NK-92 treated with Interleukin-12 subunit alpha and Interleukin-12 subunit beta, amount 100 ng/mL, for 24 hours (cell line): ENCODE measurements at places on chromosomes 1 and 21.

- DNase-seq, result no peak
These were observed 8.0 kb downstream of the BATF3 start for GRCh38 chr1:212691561-212692071.

GRCh38 chr21:39713905-39714304 is 31.1 kb upstream of the IGSF5 start:
- DNase-seq, result no peak

DNA sequence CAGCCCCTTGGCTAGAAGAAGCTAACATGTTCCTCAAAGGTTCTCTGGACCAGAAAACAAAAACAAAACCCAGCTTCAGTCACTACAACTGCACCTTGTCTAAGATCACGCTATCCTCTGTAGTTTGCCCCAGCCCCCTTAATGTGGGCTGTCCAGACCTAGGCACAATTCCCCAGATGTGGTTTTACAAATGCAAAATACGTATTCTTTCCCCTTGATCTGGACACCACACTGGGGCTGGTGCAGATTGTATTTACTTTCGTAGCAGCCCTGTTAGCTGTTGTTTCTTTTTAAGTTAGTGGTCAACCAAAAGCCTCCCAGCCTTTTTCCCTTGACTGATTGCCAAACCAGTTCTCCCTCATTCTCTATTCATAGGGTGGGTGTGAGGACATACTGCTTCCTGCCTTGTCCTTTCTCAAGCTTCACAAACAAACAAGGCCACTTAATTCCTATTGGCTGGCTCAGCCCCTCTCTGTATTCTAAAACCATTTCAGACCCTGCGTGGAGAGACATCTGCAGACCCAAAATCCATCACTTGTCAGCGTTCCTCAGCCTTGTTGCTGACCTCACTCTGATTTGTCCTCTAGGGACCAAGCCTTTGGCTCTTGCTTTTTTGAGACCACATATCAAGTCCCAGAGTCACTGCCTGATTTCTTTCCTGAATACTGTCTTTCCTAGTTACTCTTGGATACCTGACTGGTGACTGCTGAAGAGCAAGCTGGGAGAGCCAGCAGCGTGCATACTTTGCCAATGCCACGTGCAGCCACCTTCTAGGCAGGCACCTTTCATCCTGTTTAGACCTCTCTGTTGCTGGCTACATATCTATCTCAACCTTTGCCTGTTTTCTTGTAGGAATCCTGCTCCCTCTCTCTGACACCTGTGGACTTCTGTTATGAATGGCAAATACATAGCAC is 96.4 kb upstream of the RAB3GAP2 start:
- DNase-seq, result no peak

GRCh38 chr1:203147376-203147775 is 19.9 kb downstream of the ADORA1 start:
- DNase-seq, result no peak

DNA sequence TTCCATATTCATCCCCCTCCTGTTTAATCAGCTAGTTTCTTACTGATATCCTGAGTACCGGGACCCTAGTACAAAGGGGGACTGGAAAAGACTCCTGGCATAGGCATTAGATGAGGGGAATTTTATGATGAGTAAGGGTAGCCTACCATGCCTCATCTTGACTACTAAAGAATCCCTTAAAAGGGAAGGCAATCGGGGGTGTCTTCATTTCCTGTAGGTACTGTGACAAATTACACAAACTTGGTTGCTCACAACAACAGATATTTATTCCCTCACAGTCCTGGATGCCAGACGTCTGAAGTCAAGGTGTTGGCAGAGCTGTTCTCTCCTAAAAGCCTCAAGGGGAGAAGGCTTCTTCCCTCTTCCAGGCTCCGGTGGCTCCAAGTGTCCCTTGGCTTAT is 28.9 kb upstream of the RUNX1 start:
- no peak for DNase-seq

GRCh38 chr21:46634966-46635323 is 529 bp upstream of the PRMT2 start:
- DNase-seq, result no peak

DNA sequence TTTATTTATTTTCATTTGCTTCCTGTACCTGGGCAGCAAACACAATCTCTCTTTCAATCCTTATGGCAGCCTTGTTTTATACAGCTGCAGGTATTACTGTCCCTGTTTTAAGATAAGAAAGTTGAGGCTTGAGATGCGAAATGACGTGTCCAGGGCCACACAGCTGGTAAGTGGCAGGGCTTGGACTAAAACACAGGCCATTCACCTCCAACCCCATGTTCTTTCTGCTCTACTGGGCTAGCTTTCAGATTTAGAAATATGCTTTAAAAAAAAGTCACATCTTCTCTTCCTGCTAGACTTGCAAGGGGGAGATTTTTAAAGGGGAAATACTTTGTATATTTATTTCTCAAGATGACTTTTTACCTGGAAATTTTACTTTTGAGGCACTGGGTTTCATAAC is 62.8 kb downstream of the CNST start:
- DNase-seq, result no peak

GRCh38 chr1:113783254-113784103 is 24.2 kb upstream of the PHTF1 start:
- DNase-seq, result peak; percentile 29

GRCh38 chr1:236287757-236288619 is 6.2 kb upstream of the ERO1B start:
- no peak for DNase-seq

- DNase-seq, result no peak
These were observed 1297.6 kb downstream of the BRINP3 start for GRCh38 chr1:189180057-189180456.

DNA sequence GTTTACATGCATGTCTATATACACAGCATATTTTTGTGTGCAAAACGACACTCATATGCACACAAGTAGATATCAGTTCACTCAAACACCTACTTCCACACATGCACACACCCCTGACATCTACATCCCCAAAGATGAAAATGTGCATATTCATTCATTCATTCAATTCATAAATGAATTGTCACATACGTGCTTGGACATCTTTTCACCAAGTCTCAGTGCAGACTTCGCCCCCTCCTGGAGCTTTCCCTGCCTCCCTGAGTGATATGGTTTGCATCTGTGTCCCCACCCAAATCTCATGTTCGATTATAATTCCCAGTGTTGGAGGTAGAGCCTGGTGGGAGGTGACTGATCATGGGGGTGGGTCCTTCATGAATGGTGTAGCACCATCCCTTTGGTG is 53.1 kb downstream of the CAMK2N1 start:
- DNase-seq, result no peak

DNA sequence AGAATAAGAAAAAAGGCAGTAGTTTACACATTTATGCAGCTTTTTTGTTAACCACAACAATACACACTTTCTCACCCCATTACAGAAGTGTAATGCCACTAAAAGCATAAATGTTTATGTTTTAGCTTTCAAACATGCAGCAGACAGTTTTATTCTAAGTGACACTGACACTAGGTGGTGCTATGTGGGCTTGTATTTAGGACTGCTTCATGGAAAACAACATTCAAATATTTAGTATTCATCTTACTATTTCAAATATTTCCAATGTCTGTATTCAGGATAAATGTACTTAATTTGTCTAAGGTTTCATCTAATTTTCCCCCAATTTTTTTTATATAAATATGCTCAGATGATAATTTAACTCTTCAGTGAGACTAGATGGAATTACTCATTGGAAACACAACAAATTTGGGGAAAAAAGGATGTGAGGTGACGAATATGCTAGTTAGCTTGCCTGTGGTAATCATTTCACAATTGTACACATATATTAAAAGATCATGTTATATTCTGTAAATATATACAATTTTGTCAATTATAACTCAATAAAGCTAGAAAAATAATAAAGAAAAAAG is 71.4 kb downstream of the USP1 start:
- DNase-seq, result no peak

DNA sequence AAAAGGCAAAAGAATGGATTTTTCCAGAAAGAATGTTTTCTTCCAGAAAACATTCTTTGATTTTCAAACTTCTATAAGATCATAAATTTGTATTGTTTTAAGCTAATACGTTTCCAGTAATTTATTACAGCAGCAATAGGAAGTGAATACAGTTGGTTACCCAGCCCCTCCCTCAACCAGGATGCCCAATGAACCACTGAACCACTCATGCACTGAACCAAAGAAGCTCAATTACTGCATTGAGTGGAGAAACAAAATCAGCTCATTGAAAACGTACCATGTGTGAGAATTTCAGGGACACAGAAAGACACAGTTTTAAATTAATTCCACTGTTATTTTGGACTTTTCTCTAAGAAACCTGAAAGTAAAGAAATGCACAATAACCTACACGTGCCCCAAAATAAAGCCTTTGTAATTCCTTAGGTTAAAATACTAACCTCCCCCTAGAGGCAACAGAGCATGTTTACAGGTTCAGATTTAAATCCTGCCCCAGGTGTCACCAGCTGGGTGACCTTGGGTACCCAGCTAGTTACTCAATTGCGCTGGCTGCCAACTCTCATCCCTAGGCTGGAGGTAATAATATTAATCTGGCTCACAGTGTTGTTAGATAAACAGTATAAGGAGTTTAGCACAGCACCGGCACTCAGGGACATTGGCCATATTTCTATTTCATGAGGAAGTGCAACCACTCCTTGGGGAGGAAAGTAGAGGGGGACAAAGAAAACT is 111.7 kb downstream of the NMNAT2 start:
- DNase-seq, result no peak

- DNase-seq, result no peak
These were observed 86.4 kb upstream of the C1orf21 start for GRCh38 chr1:184300446-184300845.

DNA sequence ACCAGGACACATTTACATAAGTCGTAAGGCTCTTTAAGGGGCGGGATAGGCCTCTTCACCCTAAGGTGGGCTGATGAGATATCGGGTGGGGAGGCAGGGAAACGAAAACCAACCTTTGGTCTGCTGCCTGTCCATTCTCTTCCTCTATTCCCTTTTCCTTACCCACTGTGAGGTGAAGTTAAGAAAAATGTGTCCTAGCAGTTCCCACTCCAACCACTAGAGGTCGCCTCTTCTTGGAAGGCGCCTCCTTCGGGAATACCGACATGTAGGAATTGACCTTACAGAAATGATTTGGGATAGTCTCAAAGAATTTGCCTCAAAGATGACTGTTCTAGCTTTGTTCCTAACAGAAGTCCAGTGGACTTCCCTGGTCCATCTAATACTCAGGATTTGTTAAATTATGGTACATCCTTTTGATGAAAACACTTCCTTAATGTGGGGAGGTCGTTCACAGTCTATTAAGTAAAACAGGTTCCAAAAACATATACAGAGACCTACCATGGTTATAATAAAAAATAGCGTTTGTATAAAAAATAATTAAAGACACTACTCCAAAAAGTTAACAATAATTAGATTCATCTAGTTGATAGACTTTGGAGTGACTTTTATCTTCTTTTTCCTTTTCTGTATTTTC is 14.1 kb downstream of the AZIN2 start:
- DNase-seq, result no peak

GRCh38 chr21:28272272-28272992 is 720.2 kb downstream of the LTN1 start:
- no peak for DNase-seq

DNA sequence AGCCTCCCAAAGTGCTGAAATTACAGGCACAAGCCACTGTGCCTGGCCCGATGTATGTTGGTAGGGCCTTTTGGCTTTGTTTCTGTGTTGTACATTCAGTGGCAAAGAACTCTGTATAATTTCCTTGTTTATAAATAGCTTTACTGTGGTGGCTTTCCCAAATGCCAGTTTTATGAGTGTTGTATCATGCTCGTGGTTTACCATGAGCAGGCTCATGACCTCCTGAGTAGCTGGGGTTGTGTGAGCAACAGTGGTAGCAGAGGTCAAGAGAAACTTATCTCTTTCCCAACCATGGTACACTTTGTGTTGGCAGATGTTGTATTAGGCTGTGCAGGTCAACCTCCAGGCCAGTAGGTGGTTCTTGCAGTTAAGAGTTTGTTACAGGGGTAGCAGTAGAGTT is 420.4 kb upstream of the BEND5 start:
- no peak for DNase-seq

- DNase-seq, result no peak
These were observed 22.9 kb upstream of the SUMO3 start for GRCh38 chr21:44840771-44841170.

DNA sequence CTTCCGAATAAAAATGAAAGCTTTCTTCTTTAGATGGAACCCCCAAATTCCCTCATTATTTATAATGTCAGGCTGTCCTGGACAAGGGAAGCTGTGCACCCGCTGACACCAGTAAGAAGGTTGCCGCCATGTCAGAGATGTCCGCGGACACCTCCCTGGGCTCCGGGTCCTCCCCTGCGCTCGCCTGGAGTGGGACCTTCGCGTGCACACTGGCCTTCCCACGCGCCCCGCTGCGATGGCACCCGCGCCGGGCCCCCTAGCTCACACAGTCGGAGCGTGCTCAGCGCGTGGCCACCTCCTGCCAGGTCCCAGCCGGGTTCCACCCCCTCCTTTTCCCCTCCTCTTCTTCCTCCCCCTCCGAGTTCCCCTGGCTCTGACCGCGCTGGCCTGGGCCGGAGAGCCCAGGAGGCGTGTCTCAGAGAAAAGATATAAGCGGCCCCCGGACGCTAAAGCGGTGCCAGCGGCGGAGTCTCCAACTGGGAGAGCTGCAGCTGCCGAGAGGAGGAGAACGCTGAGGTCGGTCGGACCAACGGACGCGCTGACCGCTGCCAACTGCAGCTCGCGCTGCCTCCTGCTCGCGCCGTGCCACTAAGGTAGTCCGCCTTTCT is at the start of gene G0S2:
Gene G0S2, plus strand, starts transcription at position 456 of the 608 bp plus-strand sequence. CDS start 273 bp downstream, outside the sequence.
- no peak for DNase-seq

DNA sequence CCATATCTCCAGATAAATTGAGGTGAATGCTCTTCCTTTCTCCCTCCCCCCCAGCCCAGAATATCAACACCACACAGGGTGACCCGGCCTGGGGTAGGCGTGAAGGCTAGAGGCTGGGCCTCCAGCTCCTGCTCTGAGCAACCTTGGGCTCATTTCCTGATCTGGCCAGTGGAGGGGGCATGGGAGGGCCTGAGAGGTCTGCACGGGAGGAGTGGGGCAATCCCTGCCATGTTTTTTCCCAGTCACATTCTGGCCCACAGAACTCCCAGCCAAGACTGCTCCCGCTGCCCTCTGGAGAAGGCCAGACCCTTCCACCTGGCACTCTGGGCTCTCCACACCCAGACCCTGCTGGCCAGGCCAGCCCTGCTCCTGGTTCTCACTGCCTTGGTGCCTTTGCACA is 3.9 kb downstream of the CLDN19 start:
- DNase-seq, result no peak

- DNase-seq, result no peak
These were observed 454.6 kb upstream of the RUNX1 start for GRCh38 chr21:35503671-35504070.

GRCh38 chr1:175390081-175390481 is 197.5 kb upstream of the KIAA0040 start:
- DNase-seq, result no peak
